ENCODE measurements at places on chromosomes 2 and 18.

DNA sequence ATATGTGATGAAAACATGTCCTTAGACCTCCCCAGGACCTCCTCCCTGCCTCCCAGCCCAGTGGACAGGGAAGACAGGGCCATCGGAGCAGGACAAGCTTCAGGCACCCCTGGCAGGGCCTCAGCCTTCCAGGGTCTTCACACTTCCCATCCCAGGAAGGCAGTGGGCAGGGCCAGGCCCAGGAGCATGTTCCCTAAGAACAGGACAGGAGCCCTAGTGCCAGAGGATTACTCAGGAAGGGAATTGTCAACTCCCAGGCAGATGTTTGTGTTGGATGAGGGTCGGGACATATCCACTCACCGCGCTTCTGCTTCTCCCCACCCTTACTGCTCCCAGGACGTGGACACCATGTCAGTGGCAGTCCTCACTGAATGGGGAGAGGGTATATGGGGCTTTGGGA is 138.9 kb downstream of the TNS1 start:
- DNase-seq = no peak

DNA sequence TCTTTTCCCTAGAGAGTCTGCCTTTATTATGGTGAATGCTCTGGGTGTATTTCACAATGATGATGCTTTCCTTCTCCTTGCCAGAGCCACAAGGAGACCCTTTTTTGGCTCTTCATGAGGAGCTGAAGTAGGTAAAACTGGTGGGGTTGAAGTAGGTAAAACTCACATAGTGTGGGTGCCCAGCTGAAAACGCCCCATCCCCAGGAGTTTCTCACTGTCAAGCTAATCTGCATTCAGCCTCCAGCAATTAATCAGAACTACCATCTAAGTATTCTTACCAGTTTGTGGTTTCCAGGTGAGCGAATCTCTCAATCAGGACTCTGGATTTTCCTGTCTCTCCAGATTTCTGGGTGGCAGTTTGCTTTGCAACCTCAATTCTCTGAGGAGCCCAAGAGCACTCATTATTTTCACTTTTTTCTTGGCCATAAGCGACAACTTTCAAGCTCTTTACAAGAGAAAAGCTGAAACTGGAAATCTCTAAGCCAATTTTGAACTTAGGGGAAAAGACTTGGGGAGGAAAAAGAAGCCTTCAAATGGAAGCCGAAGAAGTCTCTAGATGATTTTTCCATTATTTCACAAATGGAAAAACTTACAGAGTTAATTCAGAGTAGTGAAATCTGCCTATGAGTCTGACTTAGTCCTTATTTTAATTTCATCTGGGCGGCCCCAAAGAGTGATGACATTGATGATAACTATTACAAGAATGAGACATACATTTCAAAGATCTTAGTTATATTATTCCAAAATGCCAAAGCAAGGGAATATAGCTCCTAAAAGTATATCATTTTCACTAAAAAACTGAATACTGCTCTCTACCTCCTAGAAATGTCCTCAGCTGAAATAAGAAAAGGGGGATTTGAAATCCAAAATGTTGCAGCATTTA is 121.4 kb upstream of the MAP3K20 start:
- no peak for DNase-seq

- DNase-seq = peak; percentile 90
Observed at GRCh38 chr2:37635504-37636380, 35.7 kb downstream of the CDC42EP3 start.

- DNase-seq = no peak
Observed at GRCh38 chr2:26039603-26040323, 5.9 kb downstream of the RAB10 start.

- no peak for DNase-seq
Observed at GRCh38 chr2:190182071-190182524, 119.6 kb upstream of the MSTN start.

DNA sequence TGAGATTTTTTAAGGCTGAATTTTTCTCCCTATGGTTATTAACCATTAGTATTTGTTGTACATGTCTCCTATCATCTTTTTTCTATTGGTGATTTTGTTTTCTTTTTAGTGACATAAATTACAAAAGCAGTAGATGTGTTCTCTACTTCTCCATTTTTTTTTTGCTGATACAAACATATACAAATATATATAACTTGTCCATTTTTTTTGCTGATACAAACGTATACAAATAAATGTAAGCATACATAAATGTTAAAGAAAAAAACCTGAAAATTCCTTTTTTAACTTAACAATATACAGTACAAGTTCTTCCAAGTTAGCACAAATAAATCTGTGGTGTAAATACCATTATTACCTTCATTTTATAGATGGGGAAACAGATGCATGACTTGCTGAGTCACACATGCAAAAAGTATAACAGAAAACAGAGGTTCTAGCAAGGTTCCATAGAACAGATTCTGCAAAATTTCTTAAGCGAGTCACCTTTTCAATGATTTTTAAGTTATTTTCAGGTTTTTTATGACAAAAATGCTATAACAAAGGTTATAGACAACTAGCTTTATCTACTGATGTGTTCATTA is 2.1 kb downstream of the MSGN1 start:
- DNase-seq = no peak

- DNase-seq = no peak
Observed at GRCh38 chr2:197069958-197070357, 143.5 kb upstream of the PGAP1 start.

DNA sequence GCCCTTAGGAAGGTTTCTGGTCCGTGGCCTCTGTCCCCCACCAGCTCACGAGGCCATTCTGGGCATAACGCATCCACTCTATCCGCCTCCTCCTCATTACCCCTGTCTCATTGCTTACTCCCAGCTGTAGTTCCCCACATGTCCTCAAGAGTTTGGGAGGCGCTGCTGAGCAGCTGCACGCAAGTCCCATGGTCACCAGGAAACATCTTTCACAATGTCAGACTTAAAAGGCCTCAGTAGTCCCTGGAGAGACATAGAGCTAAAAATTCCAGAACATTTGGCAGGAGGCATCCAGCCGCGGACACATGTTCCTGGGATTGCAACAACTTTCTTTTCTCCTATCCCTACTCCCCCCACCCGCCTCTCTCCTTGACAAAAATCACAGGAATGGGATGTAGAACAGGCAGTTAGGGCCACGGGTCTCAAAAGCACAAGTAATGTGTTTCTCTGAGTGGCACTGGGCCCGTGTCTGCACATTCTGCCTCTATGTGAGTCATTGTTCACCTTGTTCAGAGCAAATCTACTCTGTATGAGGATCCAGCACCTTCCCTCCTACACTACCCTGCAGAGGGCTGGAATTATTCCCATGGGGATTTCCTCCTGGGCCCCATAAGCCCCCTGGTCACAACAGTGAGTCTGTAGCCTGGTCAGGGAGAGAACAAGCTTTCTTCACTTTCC is 8.1 kb downstream of the LBH start:
- peak; percentile 88 for DNase-seq

DNA sequence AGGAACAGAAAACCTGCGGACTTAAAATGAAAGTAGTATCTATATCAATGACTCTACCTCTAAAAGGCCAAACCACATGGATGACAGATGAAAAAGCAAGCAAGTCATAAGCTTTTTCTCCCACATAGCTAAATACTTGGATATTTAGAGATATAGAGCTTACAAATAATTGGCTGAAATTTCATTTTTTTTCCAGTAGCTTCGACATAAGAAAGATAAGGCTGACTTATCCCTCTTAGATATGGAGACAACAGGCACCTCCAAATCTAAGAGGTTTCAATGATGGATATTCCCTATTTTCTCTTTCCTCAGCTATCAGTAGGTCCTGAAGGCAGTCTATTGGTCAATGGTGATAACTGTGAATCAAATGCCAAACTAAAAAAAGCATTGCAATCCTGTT is 460.3 kb downstream of the MEIS1 start:
- DNase-seq = no peak

DNA sequence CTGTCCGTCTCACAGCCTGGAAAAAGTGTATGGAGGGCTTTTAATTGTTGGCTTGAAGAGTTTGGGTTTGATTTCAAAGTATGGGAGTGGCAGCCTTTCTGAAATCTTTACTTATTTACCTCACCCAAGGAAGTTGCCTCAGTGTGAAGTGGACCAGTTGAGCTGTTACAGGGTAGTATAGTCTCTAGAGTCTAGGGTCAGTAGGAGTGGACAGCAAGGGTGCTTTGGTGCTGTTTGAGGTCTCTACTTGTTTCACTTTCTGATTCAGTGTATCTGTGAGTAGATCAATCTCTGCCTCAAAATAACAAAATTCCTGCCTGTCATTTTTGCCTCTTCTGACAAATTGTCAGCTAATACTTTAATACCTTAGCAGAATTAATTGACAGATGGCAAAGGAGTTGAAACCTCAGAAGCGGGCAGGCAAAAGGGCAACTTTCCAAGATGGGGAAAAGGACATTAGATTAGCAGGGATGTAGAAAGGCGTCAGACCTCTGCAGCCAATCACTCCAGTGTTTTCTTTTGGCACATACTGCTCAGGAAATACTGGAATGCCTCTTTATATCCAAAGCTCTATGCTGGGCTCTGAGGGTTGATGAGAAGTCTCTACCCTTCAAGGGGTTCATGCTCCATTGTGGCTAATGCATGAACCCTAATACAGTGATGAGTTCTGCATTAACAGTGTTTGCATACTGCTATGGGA is 5.9 kb downstream of the RIOK3 start:
- DNase-seq = no peak

DNA sequence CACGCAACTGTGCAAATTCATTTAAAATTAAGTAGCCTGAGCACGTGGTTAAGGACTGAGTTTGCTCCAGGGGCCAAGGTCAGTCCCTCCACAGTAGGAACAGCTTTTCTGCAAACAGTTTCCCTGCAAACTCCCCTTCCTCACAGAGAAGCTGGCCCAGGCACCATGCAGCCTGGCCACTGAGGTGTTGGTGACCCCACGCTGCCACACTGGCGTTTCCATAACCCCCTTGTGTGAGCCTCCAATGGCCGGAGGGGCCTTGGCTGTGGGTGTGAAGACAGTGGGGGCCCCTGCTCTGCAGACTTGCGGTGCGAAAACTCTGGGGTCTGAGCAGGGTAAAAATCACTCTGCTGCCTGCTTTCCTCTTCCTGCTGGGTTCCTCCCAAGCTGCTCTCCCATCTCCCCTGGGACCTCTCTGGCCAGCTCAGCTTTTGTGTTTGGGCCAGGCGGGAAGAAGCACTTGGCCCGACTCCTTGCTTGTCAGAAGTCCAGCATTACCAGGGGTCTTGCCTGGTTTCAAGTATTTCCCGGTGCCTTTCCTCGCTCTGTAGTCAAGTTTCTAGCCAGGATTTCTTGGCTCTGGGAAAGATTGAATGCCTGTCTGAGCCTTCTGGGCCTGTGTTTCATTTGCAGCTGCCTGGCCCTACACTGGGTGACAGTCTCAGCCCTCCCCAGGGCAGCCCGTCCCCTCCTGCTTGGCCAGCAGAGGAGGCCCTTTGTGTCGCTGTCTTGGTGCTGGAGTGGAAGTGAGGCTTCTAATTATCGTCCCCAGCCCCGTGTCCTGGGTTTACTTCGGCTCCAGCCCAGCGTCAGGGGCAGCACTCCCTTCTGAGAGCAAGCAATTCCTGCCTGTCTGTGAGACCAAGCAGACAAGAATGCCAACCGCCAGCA is 131.4 kb upstream of the SLC1A4 start:
- peak; percentile 84 for DNase-seq

GRCh38 chr2:176421297-176422050 is 152.2 kb downstream of the MTX2 start:
- DNase-seq = no peak

GRCh38 chr2:38489846-38490245 is 112.8 kb upstream of the ATL2 start:
- no peak for DNase-seq

DNA sequence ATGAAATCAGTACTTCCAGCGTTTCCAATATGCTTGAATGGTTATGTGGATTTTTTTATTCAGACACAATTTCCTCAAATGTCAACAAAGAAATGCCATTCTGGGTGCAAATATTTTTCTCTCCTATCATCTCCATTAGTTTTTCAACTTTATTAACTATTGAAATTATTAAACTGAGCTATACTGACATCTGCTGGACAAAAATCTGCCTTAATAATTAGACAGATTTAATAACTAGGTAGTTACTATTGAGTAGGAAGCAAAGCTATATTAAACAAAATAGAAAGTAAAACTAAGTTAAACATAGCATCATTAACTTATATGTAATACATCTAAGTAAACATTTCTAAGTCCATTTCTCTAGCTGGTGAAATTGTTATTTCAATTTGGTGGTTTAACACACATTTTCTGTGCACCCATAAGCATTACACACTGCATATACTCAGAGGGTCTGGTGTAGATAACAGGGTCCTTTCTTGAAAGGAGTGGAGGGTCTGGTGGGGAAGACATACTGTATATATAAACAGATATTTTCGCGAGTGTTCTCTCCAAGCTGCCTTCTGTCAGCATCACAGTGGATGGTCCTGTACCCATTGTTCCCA is 77.0 kb downstream of the LANCL1 start:
- peak; percentile 16 for DNase-seq

GRCh38 chr18:77093586-77093985 is 39.0 kb downstream of the MBP start:
- no peak for DNase-seq

- no peak for DNase-seq
Observed at GRCh38 chr18:26919627-26920026, 54.1 kb upstream of the AQP4 start.

- DNase-seq = no peak
Observed at GRCh38 chr2:85438201-85439024, 19.9 kb downstream of the SH2D6 start.

DNA sequence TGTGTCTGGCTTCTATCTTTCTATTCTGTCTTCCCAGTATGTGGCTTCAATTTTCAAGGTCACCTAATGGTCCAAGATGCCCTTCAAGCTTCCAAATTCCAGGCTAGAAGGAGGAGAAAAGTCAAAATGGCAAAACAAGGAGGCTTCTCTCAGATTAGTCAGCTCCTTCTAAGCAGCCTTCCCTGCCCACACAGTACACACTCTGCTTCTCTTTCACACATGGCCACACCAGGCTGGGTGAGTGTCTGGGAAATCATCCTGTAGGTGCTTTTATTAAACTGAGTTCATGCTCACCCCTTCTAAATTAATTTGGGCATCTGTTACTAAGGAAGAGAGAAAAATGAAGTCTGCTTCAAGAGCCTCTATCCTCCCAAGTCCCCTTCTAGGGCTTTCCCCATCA is 277.2 kb upstream of the MGAT5 start:
- no peak for DNase-seq

DNA sequence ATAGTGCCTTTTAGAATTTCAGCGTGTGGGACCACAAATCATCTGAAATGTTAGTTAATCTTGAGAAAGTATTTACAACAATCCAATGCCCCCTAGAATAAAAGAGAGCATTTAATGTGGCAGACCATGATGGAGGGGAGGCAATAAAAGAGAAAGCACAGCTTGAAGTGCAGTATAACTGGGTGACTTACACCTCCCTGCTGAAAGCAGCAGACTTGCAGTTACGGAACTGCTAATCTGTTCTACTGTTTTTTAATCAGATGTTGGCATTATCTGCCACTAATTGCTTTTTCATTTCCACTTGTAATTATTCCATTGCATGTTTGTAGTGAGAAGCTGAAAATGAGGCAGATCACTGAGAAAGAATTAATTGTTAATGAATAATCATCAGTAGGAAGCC is 130.5 kb upstream of the ITGA4 start:
- no peak for DNase-seq
